Nasal cavity respiratory epithelium epithelial cell of viscerocranial mucosa (primary cell): ENCODE measurements at places on chromosomes 1 and 21. TPM values are rescaled to one million over a fixed set of nuclear protein-coding genes. Genes with fewer than 3 reads are reported as not detected.

Gene GPR25
- not detected in 2 replicates for total RNA-seq

Gene CAPZB
- 87.8 and 107 TPM in 2 replicates for total RNA-seq

Gene TTC34
- total RNA-seq, result under 0.01 and 0.07 TPM in 2 replicates

Gene TMEM79
- 9.2 and 16.1 TPM in 2 replicates for total RNA-seq

Gene NUDT4B
- 13.5 and 17.8 TPM in 2 replicates for total RNA-seq

Gene LMX1A
- total RNA-seq, result not detected in 2 replicates

Gene SIM2
- total RNA-seq, result 0.07 and 0.34 TPM in 2 replicates

Gene VSIG8
- 0.34 TPM in 1 of 2 replicates, not detected in the other for total RNA-seq

Gene S100A14
- 394 and 881 TPM in 2 replicates for total RNA-seq

Gene HHIPL2
- total RNA-seq, result under 0.01 and 0.07 TPM in 2 replicates

Gene ACKR1
- not detected in 2 replicates for total RNA-seq

Gene SLAMF1
- total RNA-seq, result not detected in 2 replicates

Gene SLC30A2
- under 0.01 and 0.07 TPM in 2 replicates for total RNA-seq

Gene GPR37L1
- not detected in 2 replicates for total RNA-seq

Gene CZIB
- 28.5 and 45.5 TPM in 2 replicates for total RNA-seq

Gene ADGRL4
- not detected in 2 replicates for total RNA-seq

Gene PLEKHN1
- total RNA-seq, result 4.4 and 6.2 TPM in 2 replicates

Gene ZC3H11A
- total RNA-seq, result 98.8 and 127 TPM in 2 replicates

Gene WDR64
- not detected in 2 replicates for total RNA-seq

Gene HTR1D
- under 0.01 and 0.07 TPM in 2 replicates for total RNA-seq

Gene TMEM61
- total RNA-seq, result 0.68 and 4.0 TPM in 2 replicates

Gene COL6A1
- total RNA-seq, result 1.0 and 9.1 TPM in 2 replicates

Gene PPP2R5A
- total RNA-seq, result 32.6 and 37.6 TPM in 2 replicates
